ENCODE measurements at places on chromosomes 4 and X. TPM values are rescaled to one million over a fixed set of nuclear protein-coding genes. Genes with fewer than 3 reads are reported as not detected.

DNA sequence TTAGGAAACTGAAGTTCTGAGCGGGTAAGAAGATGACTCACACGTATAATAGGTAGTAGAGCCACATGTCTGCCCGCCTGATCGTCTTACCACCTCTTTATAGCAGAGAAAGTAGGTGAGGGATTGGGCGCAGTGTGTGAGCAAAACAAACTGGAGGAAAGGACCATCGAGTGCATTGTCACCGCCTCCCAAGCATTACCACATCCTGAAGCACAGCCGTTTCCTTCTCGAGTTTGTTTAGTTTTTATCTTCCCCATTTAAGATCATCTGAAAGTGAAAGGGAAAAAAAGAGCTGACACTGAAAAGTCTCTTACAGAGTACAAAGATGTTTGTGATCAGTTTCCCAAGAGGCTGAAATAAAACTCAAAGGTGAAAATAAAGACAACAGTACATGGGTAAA lies 14.8 kb downstream of the PDK3 start:
- DNase-seq, result no peak

PROM1 gene
- polyA plus RNA-seq, result 0.10 TPM

DNA sequence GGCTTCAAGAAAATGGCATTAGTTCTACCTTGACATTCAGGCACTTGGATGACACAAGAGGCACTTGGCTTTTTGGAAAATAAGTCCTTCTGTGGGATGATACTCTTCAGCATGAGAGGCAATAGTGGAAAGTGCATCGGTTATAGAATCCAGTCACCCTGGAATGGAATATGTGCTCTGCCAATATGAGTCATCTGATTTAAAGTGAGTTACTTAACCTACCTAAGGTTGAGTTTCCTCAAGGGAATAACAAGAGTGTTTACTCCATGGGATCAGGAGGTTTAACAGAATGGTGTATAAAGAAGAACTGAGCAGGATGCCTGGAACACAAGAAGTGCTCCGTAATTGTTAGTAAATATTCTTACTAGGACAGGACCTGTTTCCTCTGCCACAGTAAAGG lies 10.7 kb downstream of the SLC39A8 start:
- DNase-seq, result no peak

MGARP gene
- 2.7 TPM for polyA plus RNA-seq

GRCh38 chr4:658681-659667 lies 15.1 kb downstream of the ATP5ME start:
- no peak for DNase-seq

UCP1 gene
- polyA plus RNA-seq, result not detected

DNA sequence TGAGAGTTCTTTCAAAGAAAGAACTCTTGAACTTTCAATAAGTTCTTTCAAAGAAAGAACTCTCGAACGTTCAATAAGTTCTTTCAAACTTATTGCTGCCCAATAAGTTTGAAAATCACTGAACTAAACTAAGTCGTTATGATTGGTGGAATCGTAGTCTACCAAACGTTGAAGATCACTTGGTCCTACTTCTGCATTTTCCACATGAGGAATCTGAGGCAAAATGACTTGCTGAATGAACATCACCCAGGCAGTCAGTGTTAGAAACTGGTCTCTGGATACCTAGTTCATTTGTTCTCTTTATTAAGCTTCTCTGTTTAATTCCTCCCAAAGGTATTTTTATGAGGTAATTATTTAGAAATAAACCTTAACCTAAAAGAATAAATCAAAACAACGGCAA lies 7.1 kb upstream of the CNOT6L start:
- no peak for DNase-seq

- peak; percentile 6 for DNase-seq
Measured at GRCh38 chr4:147639388-147639787, 22.2 kb downstream of the TMEM184C start.

DNA sequence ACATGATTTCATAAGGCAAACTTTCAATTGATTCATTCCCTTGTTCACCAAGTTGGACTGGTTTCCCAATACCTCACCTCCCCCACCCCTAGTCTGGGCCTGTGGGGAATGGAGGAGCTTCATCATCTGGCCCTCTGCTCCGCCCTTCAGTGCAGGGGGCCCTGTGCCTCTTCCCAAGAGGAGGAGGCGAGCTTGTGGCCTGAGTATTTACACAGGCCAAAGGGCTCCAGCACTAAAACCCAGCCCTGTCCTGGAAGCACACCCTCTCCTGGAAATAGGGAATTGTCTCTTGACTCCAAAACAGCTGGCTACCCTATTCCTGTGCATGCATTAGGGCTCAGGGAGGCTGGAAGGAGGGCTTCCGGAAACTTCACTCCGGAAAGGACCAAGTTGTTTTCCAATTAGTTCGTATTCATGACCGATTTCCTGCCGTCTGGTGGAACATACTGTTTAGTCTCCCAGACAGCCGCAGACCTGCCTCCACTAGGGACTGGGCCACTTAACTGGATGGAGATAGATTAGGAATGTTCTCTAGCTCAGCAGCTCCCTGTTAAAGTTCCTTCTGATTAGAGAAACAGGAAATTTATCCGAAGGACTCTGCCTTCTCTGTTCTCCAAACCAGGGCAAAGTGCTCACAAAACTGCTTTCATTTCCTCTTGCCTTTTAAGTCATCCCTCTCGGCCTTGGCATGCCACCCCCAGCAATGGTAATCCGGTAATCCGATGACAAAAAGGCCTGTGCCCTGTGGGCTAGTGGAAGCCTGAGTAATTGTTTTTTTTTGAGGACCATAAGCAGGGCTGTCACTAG lies 5.8 kb downstream of the SRPX2 start:
- DNase-seq, result peak; percentile 63

DNA sequence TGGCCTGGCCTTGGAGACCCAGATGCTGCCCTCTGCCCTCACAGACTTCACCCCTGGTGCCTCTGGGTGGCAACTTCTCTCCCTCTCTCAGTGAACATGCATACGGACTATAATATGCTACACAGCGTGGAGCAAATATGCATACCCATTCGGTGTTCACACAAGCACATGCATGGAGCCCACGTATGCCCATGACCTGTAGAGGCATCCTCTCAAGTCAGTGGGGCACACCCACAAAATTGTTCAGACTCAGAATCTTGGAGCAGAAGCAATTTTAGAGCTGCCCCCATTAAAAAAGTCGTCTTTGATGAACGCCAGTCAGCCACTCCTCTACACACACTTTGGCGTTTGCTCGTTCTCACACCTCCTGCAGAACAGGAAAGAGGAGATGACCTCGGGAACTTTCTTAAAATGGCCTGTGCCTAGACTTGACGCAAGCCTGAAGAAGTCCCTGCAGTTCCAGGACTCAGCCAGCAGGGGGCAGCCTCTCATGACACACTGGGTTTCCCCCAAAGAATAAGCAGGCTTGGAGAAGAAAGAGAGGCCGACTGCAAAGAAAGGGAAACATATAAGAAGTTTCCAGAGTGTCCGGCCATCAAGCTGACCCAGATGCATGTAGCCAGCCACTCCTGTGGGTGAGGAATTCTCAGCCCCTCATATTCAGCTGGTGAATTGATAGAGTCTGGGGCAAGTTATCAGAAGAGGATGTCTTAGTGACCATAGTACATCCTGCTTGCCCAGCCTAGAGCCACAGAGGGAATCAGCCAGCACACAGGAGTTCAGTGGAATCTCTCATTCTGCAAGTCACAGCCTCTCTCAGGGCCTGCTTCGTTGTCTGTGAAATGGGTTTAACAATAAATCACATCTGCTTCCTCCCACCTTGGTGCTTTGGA lies 17.3 kb downstream of the APLN start:
- peak; percentile 40 for DNase-seq

DNA sequence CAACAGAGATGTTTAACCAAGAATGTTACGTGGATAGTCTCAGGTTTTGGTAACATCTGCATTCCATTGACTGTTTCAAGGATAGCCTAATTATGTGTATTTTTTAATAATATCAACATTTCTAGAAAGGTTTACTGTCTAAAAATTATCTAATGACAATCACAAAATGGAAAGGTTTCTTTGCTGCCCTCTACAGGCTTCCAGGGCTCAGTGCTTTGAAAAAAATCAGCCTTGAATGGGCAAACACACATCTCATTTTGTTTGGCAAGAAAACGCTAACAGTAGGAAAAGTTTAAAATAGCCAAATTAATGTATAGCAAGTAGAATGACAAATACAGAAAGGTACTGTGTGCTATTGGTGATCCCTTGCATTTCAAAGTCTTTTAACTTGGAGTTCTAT lies 223.4 kb upstream of the PRPS2 start:
- no peak for DNase-seq

P2RY4 gene
- 0.03 TPM for polyA plus RNA-seq

DNA sequence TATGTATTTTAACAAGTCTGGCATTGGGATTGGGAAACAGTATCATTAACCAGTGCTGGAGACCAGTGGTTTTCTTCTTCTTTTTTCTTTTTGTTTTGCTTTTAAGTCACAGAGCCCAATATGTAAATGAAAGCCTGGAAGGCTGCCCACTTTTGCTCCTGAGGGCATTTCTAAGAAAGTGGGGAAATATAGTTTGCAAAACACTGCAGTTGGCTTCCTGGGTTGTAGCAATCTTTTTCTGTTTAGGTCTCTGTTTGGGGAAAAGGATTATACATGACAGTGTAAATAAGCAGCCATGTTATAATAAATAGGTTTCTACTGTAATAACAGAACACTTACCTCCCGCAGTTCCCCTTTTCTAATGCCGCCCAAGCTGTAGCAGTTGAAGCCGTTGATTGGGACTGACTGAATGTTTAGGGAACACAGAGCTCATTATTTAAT lies 105.5 kb downstream of the TMEM164 start:
- no peak for DNase-seq

BEND4 gene
- polyA plus RNA-seq, result not detected

GRCh38 chrX:123153846-123154335 lies 30.2 kb upstream of the GRIA3 start:
- peak; percentile 5 for DNase-seq

PLP2 gene
- polyA plus RNA-seq, result 629 TPM

GRCh38 chr4:1096841-1097240 lies 16.5 kb downstream of the RNF212 start:
- no peak for DNase-seq

DNA sequence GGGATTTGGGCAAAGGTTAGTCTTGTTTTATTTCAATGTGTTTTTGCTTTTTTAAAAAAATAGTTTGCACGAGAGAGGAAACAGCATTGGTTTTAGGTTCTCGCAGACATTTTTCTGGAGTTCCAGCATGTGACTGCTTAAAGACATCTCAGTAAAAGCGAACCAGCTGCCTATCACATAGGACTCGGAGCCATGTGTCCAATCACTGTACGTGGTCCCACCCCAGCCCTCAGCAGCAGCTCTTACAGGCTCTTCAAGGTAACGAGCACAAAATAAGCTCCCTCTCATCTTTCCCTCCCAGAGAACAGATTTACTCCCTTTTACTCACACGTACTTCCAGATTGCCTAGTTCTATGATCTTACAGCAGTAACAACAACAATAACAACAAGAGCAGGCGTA lies 68.7 kb downstream of the MCF2 start:
- DNase-seq, result no peak

DNA sequence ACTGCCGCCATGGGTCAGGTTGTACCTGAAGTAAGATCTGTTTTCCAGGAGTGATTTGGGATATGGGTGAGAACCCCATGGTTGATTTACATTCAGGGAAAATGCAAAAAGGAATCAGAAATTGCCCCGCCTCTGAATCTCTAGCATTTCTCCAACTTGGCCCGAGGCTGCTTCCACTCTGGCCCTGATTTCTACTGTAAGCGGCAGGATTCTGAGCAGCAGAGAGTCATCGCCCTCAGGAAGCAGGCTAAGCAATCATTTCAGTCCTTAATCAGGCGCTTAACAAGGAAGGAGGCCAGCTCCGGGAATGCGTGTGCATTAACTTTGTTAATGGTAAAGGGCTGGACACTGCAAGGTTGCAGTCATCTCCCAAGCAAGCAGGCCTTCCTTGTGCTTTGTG lies 88.5 kb upstream of the DHX15 start:
- DNase-seq, result no peak

DNA sequence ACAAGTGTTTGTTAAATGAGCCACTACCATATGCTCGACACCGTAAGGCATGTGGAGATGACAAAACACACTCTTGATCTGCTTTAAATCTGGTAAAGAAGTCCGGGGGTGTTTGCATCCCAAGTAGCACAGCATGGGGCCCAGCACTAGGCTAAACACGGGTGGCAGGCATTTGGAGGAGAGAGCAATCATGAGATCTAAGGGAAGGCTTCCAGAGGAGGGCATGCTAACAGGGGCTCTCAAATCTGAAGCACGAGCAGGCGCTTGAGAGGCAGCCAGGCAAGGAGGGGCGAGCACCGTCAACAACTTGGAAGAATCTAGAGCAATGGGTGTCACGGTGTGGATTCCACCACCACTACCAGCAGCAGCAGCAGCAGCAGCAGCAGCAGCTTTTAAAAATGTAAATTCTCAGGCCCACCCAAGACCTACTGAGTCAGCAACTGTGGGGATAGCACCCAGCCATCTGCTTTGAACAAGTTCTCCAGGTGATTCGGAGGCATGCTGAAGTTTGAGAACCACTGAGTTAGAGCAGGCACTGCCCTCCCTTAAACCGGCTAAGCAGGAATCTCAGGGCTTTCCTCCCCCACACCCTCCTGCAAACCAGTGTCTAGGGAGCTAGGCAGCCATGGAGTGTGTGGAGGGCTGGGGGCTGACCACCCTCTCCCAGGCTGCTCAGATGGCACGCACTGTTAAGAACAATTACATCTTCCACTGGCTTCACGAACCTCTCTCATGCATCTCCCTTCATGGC lies 70.2 kb upstream of the MAP3K15 start:
- DNase-seq, result no peak

DNA sequence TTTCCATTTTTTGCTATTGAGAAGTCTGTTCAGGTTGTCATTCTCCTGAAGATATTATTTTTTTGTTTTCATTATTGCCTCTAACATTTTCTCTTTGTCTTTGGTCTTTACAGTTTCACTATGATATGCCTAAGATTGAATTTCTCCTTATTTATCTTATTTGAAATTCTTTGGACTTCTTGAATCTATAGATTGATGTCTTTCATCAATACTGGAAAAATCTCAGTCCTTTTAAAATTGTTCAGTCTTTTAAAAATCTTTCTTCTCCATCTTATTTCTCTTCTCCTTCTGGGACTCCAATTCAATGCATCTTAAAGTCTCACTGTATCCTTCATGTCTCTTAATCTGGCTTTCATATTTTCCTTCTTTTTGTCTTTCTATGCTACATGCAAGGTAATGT lies 86.7 kb downstream of the KIT start:
- DNase-seq, result no peak

All from mammary epithelial cell (primary cell).